ENCODE measurements at places on chromosomes 7 and 10.

DNA sequence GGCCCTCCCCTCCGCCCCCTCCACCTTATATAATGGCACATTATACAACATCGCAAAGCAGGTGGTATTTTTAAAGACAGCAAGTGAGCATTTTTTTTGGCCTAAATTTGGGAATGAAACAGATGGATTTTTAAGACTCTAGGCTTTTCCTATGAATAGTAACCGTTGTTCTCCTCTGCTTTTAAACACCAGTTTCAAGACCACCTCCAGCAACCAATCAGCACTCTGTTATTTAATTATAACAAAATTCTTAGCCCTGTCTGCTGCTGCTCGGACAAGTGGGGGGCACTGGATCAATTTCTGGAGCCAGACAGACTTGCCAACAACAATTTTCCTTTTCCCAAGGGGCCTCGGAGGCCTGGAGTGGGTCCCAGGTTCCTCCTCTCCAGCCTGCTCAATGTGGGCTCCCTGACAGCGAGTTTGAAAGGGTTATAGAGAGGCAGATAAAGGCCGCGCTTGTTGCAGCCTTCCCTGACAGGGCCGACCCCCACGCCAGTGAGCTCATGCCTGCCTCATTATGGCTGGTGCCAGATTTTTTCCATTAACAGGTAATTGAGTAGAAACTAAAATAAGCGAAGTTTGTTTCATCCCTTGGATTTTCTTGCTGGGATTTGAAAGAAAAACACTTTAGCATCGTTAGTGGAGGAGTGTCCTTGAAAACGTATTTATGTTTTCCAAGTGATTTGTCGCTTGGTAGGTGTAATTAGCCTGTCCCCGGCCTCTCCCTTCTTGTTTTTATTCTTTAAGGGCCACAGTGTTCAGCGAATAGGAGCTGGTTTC lies 227.3 kb downstream of the TCF7L2 start:
- no peak for DNase-seq

- DNase-seq = no peak
Measured at GRCh38 chr10:23362879-23363792, 18.5 kb upstream of the C10orf67 start.

DNA sequence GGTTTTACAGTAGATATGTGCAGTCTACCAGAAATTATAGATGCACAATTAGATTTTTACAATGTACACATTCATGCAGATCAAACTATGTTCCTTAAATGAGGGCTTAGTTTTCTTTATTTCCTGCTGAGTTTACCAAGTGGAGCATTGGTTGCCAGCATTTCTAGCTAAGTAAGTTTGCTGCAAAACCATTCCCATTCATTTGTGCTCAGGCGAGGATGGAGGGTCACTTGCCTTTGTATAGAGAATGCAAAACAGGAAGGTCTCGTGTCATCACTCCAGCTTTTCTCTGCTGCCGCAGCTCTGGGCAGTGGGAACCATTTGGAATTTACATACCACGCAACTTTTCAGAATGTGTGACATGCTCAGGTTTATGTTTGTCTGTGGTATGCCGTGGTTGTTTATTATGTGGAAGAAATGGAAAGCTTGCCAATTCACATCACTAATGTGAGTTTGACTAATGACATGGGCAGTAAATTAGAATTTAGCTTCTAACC lies 198.6 kb downstream of the TRIL start:
- DNase-seq = no peak

DNA sequence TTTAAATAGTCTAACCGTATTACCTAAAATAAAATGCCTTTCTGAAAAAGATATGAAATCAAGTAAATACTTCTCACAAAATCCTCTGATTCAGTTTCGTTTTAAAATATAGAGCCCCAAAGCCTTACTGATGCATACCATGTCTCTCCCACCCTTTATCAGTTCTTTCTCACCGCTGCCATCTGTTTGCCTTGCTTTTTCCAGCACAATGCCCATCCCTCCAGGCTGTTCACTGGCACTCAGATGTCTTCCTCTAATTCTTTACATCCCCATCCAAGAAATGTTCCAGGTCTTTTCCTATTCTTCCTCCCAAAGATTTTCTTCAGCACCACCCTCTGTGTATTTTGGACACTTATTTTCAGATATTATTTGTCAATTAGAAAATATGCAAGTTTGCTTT lies 116.5 kb upstream of the LRRN3 start:
- no peak for DNase-seq

GRCh38 chr7:147912946-147913638 lies 677.5 kb upstream of the C7orf33 start:
- no peak for DNase-seq

- no peak for DNase-seq
Measured at GRCh38 chr7:110891197-110891596, 199.7 kb upstream of the LRRN3 start.

GRCh38 chr7:108423089-108423989 lies 32.9 kb downstream of the NRCAM start:
- no peak for DNase-seq

GRCh38 chr10:44930904-44931620 lies 19.9 kb downstream of the TMEM72 start:
- DNase-seq = no peak

DNA sequence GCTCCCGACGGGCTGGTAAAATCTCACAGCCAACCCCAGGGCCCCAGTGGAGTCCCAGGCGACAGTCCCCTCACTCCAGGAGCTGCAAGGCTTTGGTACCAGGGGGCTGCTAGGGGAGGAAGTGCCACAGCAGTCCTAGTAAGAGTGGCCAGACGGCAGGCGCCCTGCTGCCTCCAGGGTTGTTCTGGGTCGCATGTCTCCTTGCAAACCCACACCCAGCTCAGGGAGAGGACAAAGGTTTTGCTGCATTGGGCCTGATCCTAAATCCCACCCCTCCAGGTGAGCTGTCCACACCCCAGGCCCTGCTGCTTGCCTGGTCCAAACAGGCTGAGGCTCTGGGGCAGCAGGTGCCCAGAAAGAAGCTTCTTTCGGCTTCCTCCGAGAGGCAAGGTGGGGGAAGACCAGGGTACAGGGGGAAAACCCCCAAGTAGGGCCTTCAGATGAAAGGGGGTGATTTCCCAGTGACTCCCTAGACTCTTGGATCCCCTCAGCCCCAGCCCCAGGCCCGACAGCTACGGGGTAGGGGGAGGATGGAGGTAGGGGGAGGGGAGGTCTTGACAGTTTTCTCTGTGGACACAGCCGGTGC lies 4.2 kb upstream of the KCP start:
- no peak for DNase-seq

DNA sequence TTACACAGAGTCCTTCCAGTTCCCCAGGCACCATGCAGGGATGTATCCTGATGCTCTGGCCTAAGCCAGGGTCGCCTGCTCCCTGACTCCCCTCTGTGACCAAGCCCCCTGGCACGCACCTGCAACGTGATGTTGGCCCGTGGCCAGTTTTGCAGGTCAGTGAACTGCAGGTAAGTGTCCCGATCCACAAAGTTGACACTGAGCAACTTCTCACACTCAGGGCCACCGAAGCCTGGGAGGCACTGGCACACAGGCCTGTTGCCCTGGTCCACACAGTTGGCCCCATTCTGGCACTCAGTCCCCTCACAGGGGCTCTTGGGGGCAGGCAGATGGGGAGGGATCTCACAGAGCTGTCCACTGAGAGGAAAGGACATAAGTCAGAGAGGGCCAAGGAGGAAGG lies 174.3 kb downstream of the LCOR start:
- DNase-seq = no peak

DNA sequence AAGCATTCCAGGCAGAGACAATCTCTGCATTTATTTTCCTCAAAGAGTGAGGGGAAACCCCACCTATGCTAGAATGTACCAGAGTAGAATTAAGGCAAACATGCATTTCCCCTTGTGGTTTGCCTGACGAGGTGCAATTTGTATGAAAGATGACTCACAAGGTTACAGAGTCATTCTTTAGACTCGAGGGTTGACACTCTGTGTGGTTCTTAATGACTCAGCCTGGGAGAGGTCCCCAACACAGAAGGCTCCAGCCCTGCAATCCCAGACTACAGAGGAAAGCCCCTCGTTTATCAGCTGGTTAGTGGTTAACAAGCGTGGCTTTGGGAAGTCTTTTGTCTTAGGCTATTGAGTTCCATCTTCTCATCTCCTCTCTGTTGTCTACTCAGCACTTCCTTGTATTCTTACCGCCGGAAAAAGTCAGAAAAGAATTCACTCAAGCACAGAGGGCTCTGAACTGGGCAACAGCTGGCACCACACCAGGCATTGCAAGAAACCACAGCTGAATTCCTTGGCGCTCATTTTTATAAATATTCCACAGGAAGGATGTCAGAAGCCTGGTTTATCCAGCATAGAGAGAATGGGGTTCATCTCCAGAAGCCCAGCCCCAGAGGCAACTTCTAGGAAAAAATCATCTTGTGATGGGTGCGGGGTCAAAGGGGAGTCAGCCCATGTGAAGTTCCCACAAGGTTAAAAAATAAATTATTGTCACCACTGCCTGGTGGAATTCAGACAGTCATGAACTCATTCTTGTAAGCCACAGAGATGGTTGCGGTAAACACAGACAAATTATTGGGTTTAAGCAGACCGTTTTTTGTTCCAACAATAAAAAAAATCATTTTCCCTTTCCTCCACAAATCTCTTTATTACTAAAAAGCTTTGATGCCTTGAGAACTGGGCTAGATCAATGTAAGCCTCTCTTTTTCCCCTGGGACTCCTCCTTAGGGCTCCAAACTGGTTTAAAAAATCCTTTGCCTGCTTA lies 24.5 kb upstream of the SVIL start:
- peak; percentile 32 for DNase-seq

GRCh38 chr7:110704225-110704624 lies 386.7 kb upstream of the LRRN3 start:
- DNase-seq = no peak

- DNase-seq = no peak
Measured at GRCh38 chr7:1667566-1668395, 2.3 kb upstream of the ELFN1 start.

Data from GM12891 (cell line).